ENCODE measurements at places on chromosomes 5 and 9. TPM values are rescaled to one million over a fixed set of nuclear protein-coding genes. Genes with fewer than 3 reads are reported as not detected.

- DNase-seq = no peak
Measured at GRCh38 chr5:181173027-181173419, 25.6 kb downstream of the OR2V2 start.

DNA sequence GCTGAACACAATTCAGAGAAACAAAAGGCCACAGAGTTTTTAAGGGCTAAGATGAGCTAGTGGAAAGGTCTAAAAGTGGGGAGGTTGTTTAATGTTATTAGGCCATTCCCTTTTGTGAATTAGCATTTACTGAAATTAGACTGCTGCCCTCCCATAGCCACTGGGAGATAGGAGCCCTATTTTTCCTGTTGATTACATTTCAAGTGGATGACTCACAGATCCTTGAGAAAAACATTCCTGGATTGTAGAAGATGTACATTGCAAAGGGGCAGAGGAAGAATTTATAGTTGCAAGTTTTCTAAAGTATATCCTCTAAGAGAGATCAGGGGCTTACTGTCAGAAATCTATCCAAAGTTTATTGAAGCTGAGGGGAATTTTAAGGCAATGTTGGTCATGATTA, 367.1 kb upstream of the IZUMO3 start:
- DNase-seq = no peak

GRCh38 chr5:31934156-31934555, 240.0 kb downstream of the GOLPH3 start:
- DNase-seq = no peak

Gene PLPP7
- 11.4 TPM for total RNA-seq

Gene GPR151
- total RNA-seq = not detected

GRCh38 chr5:8864053-8864452, 681.8 kb downstream of the SEMA5A start:
- DNase-seq = peak; percentile 37

GRCh38 chr9:717722-718121, 123.8 kb upstream of the DMRT1 start:
- DNase-seq = no peak

GRCh38 chr5:98845878-98846277, 72.4 kb downstream of the RGMB start:
- DNase-seq = no peak

GRCh38 chr5:176400382-176401156, 12.0 kb downstream of the HIGD2A start:
- DNase-seq = no peak

Gene NXNL2
- 1.1 TPM for total RNA-seq

GRCh38 chr9:74770508-74771261, 117.0 kb downstream of the TRPM6 start:
- peak; percentile 5 for DNase-seq

DNA sequence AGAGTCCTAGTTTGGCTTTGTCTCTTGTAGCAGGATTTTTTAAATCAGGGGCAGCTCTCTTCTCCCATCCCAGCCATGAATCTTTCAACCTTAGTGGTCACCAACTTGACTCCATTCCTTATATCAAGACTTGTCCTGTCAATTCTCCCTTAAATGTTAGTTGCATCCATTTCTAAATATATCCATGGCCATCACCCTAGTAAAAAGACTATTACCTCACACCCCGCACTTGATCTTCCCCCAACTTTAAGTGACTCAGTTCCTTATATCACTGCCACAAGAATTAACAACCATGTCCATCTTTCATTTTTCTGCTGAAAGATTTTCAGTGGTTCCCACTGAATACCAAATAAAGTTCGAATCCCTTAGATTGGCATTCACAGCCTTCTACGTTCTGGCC, 67.0 kb downstream of the STX17 start:
- DNase-seq = no peak

GRCh38 chr5:143653256-143653655, 158.7 kb upstream of the HMHB1 start:
- no peak for DNase-seq

DNA sequence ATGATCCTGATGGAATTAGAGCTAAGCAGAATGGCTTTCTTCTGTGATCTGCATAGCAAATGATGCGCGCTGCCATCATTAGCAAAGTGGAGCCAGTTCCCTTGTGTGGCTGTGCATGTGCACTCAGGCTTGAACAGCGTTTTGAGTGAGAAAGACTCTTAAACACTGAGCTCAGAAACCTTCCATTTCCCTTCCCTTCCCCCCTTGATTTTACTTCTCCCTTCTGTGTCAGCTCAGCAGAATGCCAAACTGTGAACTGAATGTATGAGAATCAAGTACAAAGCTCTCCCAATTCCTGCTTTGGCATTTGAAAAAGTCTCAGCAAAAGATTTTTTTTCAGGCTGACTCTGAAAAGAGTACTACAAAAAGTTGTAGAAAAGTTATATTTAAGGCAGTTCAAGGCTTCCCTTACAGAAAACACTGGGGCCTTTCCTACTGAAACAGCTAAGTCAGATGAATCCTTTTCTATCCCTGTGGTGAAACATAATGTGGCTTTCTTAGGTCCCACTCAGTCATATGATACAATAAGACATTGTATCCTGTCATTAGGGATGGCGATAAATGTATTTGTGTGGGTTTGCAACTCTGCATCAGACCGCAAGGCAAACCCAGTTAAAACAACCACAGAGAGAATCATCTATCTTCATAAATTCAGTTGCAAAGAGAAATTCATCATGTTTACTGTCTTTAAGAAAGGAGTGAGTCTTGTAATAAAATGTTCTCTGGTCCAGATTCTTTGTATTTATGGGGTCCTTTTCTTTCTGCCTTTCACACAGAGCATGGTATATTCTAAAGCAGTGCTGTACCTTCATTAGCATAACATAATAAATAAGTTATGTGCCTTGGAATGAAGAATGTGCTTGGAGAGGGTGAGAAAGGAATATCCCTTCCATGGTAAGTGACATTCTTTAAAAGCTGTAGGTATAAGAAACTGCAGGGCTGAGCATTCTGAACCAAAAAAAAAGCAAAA, 222.6 kb downstream of the CAAP1 start:
- DNase-seq = no peak

All from RPMI7951 (cell line).